Tibial nerve (tissue), 4 donors: ENCODE measurements at places on chromosomes 4 and X. TPM values are rescaled to one million over a fixed set of nuclear protein-coding genes. Genes with fewer than 3 reads are reported as not detected.

The MAOA gene
- total RNA-seq: 168 TPM

GRCh38 chr4:163544407-163545038, 50.0 kb downstream of the TMA16 start:
- no peak for DNase-seq

DNA sequence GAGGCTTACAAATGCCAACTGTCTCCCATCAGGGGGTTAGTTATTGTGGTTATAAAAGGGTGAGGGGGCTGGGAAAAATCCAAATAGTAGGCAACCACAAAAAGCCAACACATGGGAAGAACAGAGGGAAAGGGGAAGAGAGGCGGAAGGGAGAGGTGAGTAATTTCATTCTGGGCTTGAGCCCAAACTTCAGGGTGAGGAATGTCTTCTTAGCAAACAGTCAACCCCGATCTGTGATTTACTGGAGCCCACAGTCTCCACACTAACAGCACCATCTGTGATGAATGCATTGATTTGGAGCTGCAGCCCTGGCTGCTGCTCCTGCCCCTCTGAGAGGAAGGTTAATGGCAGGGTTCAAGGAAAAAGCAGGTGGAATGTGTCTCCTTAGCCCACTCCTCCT, 162.2 kb upstream of the GPR101 start:
- DNase-seq: no peak

- no peak for DNase-seq
These were observed 57.8 kb downstream of the MMRN1 start for GRCh38 chr4:89952458-89952857.

GRCh38 chrX:72540318-72540717, 32.3 kb downstream of the HDAC8 start:
- DNase-seq: no peak
